Esophagus (tissue), 2 donors: ENCODE measurements at places on chromosomes 2 and 18. TPM values are rescaled to one million over a fixed set of nuclear protein-coding genes. Genes with fewer than 3 reads are reported as not detected.

MFSD2B gene
- 0.08 TPM for polyA plus RNA-seq

KLHL29 gene
- polyA plus RNA-seq = 2.1 TPM

FBXO15 gene
- polyA plus RNA-seq = 0.41 TPM

ARHGAP25 gene
- polyA plus RNA-seq = 3.4 TPM

CCDC141 gene
- 0.06 TPM for polyA plus RNA-seq

MC4R gene
- polyA plus RNA-seq = not detected

ARHGAP28 gene
- polyA plus RNA-seq = 0.69 TPM

FABP1 gene
- 0.12 TPM for polyA plus RNA-seq

MAL gene
- polyA plus RNA-seq = 3,581 TPM

ZNF142 gene
- 5.3 TPM for polyA plus RNA-seq

KATNAL2 gene
- polyA plus RNA-seq = 2.2 TPM
